ENCODE measurements at places on chromosomes 3 and 15. TPM values are rescaled to one million over a fixed set of nuclear protein-coding genes. Genes with fewer than 3 reads are reported as not detected.

Gene RRP9
- total RNA-seq: 112 TPM

Gene GABRR3
- total RNA-seq: not detected

Gene CCR4
- total RNA-seq: not detected

Gene PSMD6
- total RNA-seq: 73.2 TPM

Gene SAXO2
- 3.7 TPM for total RNA-seq

Gene PLCL2
- total RNA-seq: 9.8 TPM

Gene YEATS2
- 31.0 TPM for total RNA-seq

Gene ADAMTS17
- total RNA-seq: 6.9 TPM

Gene C3orf20
- total RNA-seq: not detected

Gene MCTP2
- total RNA-seq: 6.2 TPM

Gene WNT5A
- 21.8 TPM for total RNA-seq

Gene ESYT3
- total RNA-seq: 1.6 TPM
